Metanephros (tissue), 2 donors: ENCODE measurements at places on chromosomes 2 and 18. TPM values are rescaled to one million over a fixed set of nuclear protein-coding genes. Genes with fewer than 3 reads are reported as not detected.

The CRYGB gene
- not detected for total RNA-seq

The LCT gene
- total RNA-seq: 0.06 TPM

The C2orf15 gene
- total RNA-seq: 8.7 TPM

The CNTNAP5 gene
- 0.58 TPM for total RNA-seq

The NOTO gene
- not detected for total RNA-seq

The NDC80 gene
- total RNA-seq: 7.4 TPM

The ALPG gene
- total RNA-seq: not detected

The WNT6 gene
- total RNA-seq: 0.82 TPM

The MSH2 gene
- total RNA-seq: 45.8 TPM

The GLS gene
- total RNA-seq: 223 TPM

The OSR1 gene
- 7.8 TPM for total RNA-seq

The GPATCH11 gene
- 5.0 TPM for total RNA-seq

The PROM2 gene
- 34.7 TPM for total RNA-seq

The CD226 gene
- total RNA-seq: 2.9 TPM

The REG1A gene
- total RNA-seq: not detected

The HRH4 gene
- 0.23 TPM for total RNA-seq

The ST6GAL2 gene
- 21.7 TPM for total RNA-seq

The AP1S3 gene
- 21.9 TPM for total RNA-seq

The KDSR gene
- 27.6 TPM for total RNA-seq

The RFX8 gene
- 2.5 TPM for total RNA-seq

The KCNF1 gene
- 0.70 TPM for total RNA-seq

The REG3G gene
- total RNA-seq: not detected

The DUSP19 gene
- 6.4 TPM for total RNA-seq

The REG1B gene
- total RNA-seq: not detected
